NCI-H1694 treated with DMSO at 0.1 percent for 48 hours (cell line): ENCODE measurements at places on chromosomes 2 and 18.
A peak's percentile ranks its signal among the peaks of the same experiment; 100 is the strongest.

DNA sequence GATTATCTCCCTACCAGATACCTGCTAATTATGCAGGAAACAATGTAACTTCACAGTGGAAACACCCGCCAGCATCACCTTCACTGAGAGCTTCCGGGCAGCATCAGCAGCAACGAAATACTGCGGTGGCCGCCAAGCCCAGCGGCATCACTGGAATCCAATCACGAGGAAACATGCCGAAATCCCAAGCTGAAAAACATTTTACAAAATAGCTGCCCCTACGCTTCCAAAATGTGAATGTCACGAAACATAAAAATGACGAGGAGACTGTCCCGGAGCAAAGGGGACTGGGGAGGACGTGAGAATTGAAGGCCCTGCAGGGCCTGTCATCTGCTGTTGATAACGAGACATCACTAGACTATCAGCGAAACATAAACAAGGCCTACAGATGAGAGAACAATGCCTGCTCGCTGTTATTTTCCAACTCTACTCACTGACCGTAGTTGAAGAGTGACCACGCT is 82.6 kb downstream of the HDAC4 start:
- no peak for DNase-seq

GRCh38 chr18:13158428-13158827 is 60.1 kb upstream of the LDLRAD4 start:
- DNase-seq: no peak

DNA sequence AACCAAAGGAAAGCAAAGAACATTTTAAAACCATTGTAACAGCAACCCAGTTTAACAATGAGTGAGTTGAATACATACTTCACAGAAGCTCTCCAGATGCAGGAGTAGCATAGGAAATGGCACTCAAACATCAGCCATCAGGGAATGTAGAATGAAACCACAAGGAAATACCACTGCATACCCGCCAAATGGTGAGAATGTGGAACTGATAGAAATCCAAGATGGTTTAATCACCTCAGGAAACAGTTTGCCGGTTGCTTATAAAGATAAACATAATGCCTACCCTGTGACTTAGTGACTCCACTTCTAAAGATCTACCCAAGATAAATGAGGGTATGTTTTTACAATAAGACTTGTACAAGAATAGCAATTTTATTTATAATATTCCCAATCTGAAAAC is 132.0 kb downstream of the GALNT1 start:
- no peak for DNase-seq

GRCh38 chr2:101474731-101475384 is at the start of gene RFX8:
Gene RFX8 (minus strand): TSS chr2:101475112. CDS start chr2:101466848, 8,264 bp downstream.
- DNase-seq: no peak

- no peak for DNase-seq
Measured at GRCh38 chr2:64466478-64467085, 12.6 kb downstream of the LGALSL start.

DNA sequence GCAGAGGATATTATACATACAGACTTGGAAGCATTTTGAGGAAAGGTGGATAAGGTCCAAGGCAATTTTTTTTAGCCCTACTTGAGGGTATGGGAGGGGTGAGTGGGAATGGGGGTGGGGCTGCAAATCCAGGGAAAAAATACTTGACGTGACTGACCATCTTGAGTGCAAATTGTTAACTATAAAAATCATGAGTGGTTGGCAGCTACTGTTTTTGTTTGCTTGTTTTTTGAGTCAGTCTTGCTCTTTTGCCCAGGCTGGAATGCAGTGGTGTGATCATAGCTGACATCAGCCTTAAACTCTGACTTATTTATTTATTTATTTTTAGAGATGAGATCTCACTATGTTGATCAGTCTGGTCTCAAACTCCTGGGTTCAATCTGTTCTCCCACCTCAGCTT is 458.8 kb downstream of the PIK3C3 start:
- DNase-seq: no peak

- peak; percentile 47 for DNase-seq
Measured at GRCh38 chr2:25606892-25607291, 66.5 kb downstream of the DTNB start.

DNA sequence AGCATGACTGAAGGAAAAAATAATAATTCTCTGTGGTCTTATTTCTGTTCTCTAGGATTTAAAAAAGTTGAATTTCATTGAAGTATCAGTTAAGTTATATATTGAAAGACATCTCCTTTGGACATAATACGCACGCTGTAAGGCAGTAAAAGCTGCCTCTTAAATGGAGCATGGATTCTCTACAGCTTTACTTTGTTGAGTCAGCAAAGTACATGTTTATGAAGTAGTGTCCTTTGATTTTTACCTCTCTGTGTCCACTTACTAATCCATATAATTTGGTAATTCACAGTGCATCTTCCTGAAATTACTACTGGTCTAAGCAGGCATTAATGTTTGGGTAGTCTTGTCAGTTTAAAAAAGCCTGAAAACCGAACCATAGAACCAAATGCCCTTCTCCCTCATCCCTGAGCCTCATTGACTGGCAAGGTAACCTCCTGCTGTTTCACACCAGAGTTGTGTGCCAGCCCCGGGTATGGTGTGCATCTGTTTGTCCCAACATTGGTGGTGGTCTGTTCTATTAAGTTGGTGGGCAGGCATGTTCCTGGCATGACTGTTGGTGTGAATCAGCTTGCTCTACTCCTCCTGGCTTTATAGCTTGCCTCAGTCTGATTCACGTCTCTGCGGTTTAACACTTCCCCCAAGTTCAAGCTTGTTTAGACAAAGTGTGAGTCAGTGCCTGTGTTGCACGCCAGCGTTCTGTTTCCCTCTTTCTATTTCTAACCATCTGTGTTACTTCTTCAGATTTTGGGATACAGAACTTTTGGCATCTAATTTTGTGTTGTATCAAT is 71.0 kb upstream of the ITM2C start:
- no peak for DNase-seq

- DNase-seq: no peak
Measured at GRCh38 chr2:119292226-119292625, 68.6 kb downstream of the STEAP3 start.

DNA sequence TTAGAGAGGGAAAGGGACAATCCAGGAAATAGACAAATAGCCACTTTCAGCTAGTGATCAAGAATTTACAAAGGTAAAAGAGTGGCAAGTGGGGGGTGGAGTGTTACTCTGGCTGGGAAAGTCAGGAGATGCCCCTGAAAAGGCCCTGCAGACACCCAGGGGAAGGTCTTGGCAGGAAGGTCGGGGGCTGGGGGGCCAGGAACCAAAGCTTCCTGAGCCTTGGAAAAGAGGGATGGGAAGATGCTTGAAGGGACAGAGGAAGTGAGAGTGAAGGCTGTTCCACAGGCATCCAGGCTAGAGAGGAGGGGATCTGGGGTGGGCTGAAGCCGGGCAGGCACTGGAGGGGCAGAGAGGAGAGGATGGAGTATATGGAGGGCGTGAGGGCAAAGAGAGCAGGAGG is 3.9 kb upstream of the TMEM37 start:
- DNase-seq: no peak

- DNase-seq: no peak
Measured at GRCh38 chr2:98445683-98446581, 1.3 kb downstream of the INPP4A start.

DNA sequence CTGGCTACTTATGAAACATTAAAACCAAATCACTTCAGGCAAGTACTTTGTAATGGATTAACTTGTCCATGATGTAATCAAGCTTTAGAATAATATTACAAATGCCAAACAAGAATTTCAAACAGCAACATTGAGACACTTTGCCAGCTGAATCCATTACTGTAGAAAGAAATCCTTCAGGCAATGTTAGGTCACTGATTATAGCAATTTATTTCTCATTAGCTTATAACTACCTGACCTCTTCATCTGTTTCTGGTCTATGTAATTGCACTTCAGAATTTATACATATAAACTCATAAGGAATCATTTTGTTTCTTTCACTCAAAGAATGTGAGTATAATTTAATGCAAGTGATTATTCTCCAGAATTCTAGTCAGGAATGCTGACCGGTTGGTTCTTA is 692.6 kb upstream of the TMEFF2 start:
- no peak for DNase-seq

DNA sequence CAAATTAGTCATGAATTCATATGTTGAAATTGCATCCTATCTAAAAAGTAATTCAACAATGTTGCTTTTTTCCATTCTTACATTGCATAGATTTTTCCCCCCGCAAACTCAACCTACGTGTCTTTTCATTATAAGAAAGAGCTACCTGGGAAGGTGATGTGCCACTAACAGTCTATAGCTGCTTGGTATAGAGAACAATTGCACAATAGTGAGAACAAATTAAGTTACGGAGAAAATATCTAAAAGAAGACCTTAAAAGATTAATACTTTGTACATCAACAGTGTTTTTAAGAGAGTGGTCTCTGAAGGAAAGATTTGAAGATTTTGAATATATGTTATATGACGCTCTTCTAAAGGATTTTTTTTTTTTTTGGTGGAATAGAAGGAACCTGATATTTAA is 111.8 kb downstream of the STK39 start:
- no peak for DNase-seq

DNA sequence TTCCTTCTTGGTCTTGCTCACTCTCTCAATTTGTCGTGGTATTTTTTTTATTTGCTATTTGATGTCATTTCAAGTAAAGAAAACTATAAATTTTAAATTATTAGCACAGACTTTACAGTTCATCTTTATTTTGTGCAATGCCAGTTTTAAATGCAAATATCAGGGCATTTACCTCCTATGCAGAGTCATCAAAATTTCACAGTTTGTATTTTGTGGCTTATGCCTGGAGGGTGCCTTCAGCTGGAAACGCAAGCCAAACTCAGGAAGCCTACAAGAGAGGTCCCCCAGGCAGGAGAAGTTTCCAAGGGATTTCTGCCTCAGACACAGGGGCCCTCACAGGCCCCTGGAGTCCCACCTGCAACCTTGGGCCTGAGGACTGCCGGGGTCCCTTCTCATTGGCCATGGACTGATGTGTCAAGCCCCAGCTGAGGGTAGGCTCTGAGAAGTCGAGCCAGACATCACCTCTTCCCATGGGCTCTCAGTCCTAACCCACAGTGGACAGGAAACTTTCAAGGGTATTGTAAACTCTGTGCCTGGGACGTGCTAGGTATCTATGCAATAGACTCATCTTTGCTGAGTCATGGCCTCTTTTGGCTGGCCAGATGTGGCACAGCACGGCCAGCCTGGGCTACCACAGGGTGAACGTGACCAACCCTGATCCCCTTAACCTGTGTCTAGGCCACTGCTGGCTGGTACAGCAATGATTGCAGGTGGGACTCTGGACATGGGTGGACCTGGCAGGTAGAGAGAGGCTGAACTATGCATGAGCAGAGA is 236.5 kb downstream of the CELF4 start:
- DNase-seq: no peak

DNA sequence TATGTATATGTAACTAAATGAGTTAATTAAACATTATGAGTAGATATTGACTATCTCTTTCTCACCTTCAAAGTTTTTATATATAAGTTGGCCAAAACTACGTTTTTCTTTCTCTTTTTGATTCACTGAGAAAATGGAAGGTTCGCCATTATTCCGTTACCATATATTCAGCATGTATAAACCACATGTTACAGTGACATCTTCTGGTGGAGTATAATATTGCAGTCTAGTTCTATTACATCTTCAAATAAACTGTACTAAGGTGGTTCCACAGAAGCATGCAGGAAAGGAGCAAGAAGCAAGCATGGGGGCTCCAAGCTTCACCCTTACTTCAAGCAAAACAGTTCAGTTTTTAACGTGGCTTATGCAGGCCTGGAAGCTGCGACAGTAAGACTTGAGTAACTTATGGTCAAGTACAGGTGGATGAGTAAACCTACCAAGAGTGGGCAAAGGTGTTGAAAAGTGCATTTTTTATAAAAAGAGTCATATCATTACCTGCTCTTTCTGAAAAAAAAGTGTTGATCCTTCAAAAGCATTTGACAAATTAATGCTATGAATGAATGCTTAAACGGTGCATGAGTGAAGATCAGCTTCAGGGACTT is 129.8 kb upstream of the RAB6C start:
- DNase-seq: peak; percentile 81

- DNase-seq: no peak
Measured at GRCh38 chr2:174595891-174596397, 1.7 kb downstream of the WIPF1 start.

DNA sequence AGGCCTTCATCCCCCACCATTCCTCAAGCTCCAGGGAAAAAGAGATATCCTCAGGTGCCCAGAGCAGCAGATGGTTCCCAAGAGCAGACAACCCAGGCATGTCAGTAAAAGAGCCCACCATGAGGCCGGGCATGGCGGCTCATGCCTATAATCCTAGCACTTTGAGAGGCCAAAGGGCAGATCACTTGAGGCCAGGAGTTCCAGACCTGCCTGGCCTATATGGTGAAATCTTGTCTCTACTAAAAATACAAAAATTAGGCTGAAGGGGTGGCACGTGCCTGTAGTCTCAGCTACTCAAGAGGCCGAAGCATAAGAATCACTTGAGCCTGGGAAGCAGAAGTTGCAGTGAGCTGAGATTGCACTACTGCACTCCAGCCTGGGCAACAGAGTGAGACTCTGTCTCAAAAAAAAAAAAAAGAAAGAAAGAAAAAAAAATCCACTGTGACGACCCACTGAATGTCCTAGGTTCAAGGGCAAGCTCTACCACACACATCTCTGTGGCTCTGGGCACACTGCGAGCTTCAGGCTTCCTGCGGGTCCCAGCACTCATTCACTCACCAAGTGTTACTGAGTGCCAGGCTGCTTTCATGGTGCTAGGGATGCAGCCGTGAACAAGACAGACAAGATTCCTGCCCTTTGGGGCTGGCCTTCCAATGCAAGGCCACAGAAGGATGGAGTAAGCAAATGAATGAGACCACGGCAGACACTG is 6.5 kb upstream of the DUSP2 start:
- no peak for DNase-seq

DNA sequence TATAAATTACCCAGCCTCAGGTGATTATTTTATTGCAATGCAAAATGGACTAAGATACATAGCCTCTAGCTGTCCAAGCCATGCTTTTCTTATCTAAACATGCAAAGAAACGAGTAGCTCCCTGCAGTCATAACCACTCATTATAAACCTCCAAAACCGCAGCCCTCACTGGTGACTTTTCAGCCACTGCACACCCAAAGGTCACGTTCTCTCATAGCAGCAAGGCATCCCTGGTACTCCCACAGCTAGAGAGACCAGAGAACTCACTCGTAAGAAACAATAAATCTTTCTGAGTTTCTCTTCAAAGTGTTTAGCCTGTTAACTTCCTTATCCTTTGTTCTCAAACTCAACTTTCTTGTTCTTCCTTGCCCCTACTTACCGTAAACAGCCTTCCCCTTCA is 28.5 kb upstream of the RALBP1 start:
- DNase-seq: no peak

- DNase-seq: no peak
Measured at GRCh38 chr2:15187702-15188101, 373.4 kb downstream of the NBAS start.
